ENCODE measurements at places on chromosomes 1 and 21.

DNA sequence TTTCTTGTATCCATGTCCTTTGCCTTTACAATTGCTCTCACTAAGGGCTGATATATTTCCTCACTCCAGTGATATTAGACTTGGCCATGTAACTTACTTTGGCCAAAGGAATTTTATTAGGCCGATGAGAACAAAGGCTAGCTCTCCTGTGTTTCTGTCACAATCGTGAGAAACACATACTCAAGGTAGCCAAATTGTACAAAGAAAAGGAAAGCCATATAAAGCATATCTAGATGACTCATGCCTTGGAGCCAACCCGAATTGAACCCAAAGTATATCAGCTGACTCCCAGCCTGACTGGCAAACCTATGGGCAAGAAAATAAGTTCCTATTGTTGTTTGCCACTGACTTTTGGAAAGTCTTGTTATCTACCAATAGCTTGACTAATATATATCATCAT, 371.7 kb upstream of the LRRC7 start:
- no peak for DNase-seq

GRCh38 chr1:175679981-175680652, 63.3 kb downstream of the TNR start:
- DNase-seq: no peak

DNA sequence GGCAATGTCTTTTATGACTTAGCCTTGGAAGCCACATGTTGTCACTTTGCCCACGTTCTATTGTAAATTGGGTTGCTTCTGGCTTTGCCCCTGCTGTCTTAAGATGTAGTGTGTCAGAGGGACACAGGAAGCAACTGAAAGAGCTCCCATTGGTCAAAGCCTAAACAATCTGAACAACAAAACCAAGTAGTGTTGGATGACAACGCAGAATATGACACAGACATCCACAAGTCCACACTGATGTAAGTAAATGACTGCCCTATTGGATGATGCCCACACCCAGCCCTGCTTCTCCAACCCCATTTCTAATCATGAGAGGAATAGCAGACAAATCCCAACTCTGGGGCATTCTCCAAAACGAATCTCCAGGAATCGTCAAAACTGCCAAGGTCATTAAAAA, 50.7 kb downstream of the ELF3 start:
- DNase-seq: no peak

- DNase-seq: no peak
Measured at GRCh38 chr21:31545036-31545435, 114.5 kb upstream of the SOD1 start.

DNA sequence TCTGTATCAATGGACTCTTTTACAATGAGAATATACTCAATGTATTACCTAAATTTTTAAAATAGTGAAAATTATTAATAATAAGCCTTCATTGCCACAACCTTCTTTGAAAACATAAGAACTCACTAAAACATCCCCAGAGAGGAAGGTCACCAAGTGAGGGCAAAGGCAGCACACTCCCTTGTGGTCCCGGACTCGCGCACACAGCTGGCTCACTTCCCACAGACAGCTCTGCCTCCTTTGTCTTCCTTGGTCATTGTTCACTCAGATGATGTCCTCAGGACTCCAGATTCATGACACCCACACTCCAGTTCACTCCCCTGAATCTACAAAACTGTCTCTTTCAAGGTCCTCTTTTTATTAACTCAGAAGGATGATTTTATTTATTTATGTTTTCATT, 19.2 kb upstream of the UBR4 start:
- no peak for DNase-seq

DNA sequence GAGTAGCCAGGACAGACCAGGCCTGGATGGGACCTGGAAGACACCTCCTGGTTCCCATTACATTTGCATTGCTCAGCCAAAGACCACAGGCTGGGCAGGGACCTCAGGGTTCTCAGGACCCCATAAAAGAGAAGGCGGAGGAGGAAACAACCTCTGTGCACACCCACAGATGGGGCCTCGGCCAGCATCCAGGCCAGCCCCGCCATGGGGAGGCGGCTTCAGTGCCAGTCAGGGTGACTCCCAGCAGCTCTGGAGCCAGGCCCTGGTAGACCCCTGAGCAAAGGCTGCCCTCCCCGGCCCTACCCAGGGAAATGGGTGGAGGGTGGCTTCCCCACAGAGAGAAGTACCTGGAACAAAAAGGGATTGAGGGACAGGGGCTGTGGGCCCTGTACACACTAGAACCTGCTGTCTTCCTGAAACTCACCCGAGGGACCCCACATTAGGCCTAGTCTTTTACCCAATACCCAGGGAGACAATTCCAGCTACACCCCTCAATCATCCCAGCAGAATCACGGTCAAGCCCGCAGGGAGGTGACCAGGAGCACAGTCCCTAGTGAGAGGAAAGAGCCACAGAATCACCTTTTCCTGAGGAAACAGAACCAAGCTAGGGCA, 64.5 kb downstream of the PSMG1 start:
- no peak for DNase-seq

All from activated T-cell treated with anti-CD3 and anti-CD28 coated beads, Interleukin-2, amount 50 U/mL, for 24 hours (primary cell).